Sciatic nerve (tissue), 2 donors: ENCODE measurements at places on chromosomes 1 and 21. TPM values are rescaled to one million over a fixed set of nuclear protein-coding genes. Genes with fewer than 3 reads are reported as not detected.

SSR2 gene
- total RNA-seq: 126 TPM

RBP7 gene
- 15.2 TPM for total RNA-seq

- DNase-seq: no peak
Measured at GRCh38 chr1:30512914-30513265, 210.5 kb downstream of the MATN1 start.

DNA sequence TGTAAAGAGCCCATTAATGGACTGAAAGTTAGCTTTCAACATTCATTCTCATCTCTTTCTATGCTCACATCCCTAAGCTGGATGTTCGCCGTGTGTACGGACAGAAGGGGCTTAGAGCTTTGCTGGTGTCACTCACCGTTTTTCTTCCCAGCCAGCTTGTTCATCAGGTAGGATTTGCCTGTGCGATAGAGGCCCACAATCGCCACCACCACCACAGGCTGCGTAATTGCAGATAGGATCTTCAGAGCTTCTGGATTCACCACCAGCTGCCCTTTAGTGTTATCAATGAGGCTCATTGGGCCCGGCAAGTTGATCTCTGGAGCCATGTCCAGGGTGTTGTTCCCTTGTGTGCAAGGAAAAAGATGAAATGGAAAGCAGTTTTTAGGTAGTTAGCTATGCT lies 4.3 kb downstream of the GBP2 start:
- no peak for DNase-seq

TDRD10 gene
- total RNA-seq: 11.7 TPM
